ENCODE measurements at places on chromosomes 16 and 17.

- DNase-seq = peak; percentile 94
Measured at GRCh38 chr17:66508896-66509844, 206.8 kb downstream of the PRKCA start.

DNA sequence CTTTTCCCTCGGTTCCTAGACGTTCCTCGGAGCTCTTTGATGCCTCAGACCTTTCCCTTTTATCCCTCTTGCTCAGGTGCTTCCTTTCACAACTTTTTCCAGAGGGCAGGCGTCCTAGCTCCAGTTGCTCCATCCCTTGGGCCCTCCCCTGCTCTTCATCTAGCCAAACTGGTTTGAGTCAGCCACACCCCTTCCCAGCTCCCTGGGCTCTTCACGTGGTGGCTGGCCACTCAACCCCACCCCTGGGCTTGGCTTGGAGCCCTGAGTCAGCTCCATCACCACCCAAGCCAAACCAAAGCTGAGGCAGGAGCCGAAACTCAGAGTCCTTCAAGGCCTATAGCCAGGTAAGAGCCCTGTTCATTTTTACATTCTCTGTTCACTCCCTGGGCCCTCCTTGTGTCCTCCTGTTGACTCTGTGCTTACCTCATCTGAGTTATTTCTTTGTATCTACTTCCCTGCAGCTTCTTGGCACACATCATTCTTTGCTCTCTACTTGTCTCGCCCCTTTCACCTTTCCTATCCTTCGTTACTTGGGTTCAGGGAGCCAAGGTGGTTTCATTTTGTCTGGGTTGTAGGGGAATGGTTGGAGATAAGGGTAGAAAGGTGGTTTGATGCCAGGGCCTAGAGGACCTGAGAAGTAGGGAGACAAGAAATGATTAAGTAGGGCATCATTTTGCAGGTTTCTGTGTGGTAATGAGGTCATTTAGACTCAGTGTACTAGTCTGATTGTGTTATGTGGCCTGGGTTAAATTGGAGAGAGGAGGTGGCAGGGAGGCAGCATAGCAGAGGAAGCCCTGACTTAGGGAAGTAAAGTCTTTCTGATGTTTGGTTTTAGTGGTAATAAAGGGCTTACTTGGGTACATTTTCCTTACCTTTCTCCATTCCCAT, 7.6 kb upstream of the PHKG2 start:
- DNase-seq = peak; percentile 99

DNA sequence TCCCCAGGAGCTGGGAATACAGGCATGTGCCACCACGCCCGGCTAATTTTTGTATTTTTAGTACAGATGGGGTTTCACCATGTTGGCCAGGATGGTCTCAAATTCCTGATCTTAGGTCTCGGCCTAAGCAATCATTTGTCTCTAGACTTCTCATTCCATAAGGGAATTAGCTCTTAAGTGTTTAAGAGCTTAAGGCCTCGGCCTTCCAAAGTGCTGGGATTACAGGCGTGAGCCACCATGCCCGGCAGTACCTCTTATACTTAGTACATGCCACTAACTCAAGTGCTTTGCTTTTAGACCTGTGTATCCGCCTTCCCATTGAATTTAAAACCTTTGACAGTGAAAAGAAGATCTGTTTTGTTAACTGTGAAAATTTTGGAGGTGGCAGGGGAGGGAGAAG, 16.6 kb upstream of the IL21R start:
- DNase-seq = no peak

DNA sequence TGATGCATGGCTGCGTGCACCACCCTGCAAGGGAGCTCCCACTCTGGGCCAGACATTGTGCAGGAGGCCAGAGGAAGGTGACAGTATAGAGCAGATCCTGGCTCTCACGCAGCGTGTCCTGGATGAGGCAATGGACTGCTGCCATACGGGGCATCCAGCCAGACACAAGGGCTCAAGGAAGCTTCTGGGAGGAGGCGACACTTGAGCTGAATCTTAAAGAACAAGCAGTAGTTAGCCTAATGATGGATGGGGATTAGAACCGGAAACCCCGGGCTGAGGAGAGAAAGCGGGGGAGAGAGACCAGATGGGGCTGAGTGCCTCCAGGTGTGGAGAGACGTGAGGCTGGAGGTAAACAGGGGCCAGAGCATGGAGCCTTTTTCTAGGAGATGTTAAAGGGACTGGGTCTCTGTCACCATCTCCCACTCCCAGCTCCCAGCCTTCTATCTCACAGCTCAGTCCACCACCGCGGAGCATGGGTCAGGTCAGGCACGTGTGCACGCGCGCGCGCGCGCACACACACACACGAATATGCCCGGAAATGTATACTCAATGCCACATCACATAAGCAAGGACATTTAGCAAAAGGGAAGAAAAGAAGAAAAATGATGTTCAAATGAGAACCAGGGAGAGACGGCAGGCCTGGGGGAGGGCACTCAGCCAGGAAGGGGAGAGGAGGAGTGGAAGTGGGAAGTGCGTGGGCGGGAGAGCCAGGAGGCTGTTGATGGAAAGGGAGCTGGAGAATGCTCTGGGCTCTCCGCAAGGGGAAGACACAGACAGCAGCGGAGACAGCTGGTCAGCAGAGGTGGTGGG, 46.3 kb downstream of the CCDC42 start:
- DNase-seq = peak; percentile 28

GRCh38 chr17:19800571-19800970, 52.5 kb upstream of the ALDH3A1 start:
- DNase-seq = peak; percentile 12

GRCh38 chr17:33124871-33125551, 133.4 kb downstream of the SPACA3 start:
- DNase-seq = peak; percentile 75

GRCh38 chr16:50124769-50125168, 28.3 kb upstream of the TENT4B start:
- no peak for DNase-seq

DNA sequence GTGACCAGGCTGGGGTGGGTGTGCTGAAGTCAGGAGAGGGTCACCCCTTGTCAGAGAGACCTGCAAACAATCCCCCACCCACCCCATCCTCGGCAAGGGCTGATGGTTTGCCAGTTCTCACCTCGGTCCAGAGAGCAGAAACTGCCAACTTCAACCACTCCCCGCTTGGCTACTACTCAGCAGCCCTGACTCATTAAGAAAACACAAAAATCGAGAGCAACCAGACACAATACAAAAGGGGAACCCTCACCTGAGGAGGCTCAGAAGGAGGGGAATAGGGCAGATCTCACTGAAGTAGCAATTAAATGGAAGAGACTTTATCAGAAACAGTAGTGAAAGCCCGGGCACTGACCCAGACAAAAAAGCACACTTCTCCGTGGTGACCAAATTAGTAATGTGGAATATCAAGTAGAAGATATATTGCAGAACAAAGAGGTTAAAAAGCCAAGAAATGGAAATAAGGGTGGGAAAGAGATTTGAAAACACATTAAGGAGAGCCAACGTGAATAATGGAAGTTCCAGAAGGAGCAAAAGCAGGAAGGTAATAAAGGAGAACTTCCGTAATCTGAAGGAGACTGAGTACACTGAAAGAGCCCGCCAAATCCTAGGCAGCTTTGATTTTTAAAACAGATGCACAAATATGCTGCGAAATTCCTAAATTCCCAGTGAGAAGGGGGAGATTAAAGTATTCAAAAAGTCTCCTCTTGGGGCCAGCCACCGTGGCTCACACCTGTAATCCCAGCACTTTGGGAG, 23.6 kb downstream of the CENPV start:
- DNase-seq = peak; percentile 77

GRCh38 chr17:21382560-21383495, 6.7 kb downstream of the KCNJ12 start:
- DNase-seq = no peak

DNA sequence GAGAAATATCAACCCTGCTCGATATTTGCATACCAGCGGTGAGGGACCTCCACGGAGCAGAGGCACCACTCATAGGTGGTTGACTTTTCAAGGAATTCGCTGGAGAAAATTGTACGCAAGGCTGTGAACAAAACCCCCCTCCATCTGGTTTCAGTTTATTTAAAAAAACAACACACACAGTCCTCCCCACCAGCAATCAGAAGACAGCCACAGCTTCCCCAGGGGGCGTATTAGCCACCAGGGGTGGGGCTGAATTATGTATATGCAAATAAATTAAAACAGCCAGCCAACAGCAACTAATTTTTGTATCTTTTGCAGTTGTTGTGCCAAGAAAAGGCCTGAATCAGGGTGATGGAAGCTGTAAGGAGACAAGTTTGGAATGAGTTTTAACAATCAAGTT, 5.9 kb upstream of the HSD11B2 start:
- no peak for DNase-seq

DNA sequence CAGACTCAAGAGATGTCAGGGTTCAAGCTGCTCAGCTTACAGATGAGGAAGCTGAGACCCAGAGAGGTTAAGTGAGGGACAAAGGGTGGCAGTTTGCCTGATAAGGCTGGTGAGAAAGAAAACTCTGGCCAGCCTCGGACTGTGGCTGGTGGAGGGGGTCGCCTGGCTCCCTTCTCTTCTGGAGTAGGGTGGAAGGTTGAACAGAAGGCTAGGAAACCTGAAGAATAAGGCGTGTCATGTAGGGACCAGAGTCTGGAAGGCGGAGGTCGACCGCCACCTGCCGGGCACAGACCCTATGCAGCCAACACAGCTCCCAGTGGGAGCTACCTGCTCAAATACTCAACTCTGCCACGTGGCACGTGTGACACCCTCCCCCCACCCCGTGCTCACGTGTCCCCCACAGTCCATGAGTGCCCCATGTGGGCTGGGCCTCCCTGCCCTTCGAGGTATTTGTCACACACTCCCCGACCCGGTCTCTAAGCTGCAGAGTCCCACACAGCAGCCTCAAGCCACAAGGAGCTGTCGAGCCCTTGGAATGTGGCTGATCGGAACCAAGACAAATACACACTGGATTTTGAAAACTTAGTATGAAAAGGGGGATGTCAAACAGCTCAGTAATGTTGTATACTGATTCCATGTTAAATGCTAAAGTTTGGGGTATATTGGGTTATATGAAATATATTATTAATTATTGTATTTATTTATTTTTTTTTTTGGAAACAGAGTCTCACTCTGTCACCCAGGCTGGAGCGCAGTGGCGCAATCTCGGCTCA, 11.8 kb downstream of the HID1 start:
- DNase-seq = peak; percentile 84

GRCh38 chr17:47889734-47890529, 6.1 kb upstream of the SP2 start:
- peak; percentile 89 for DNase-seq

Measured in epithelial cell of esophagus (primary cell).